Inflammatory macrophage (primary cell): ENCODE measurements at places on chromosomes 6 and 20.
A peak's percentile ranks its signal among the peaks of the same experiment; 100 is the strongest.

- no peak for DNase-seq
Measured at GRCh38 chr6:104799134-104799657, 60.5 kb downstream of the HACE1 start.

DNA sequence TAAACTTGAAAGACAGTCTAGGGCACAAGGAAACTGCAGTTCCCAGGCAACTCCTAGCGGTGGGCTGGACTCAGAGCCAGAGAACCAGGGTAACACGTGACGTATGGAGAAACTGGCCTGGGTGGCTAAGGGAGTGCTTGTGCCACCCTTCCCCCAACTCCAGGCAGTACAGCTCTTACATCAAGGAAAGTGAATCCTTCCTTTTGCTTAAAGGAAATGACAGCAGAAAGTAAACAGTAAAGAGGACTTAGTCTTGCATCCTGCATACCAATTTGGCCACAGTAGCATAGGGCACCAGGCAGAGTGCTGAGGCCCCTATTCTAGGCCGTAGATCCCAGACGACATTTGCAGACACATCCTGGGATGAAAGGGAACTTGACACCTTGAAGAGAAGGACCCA is 322.8 kb downstream of the CD109 start:
- no peak for DNase-seq

GRCh38 chr6:123986938-123987337 is 183.3 kb downstream of the NKAIN2 start:
- DNase-seq: no peak

DNA sequence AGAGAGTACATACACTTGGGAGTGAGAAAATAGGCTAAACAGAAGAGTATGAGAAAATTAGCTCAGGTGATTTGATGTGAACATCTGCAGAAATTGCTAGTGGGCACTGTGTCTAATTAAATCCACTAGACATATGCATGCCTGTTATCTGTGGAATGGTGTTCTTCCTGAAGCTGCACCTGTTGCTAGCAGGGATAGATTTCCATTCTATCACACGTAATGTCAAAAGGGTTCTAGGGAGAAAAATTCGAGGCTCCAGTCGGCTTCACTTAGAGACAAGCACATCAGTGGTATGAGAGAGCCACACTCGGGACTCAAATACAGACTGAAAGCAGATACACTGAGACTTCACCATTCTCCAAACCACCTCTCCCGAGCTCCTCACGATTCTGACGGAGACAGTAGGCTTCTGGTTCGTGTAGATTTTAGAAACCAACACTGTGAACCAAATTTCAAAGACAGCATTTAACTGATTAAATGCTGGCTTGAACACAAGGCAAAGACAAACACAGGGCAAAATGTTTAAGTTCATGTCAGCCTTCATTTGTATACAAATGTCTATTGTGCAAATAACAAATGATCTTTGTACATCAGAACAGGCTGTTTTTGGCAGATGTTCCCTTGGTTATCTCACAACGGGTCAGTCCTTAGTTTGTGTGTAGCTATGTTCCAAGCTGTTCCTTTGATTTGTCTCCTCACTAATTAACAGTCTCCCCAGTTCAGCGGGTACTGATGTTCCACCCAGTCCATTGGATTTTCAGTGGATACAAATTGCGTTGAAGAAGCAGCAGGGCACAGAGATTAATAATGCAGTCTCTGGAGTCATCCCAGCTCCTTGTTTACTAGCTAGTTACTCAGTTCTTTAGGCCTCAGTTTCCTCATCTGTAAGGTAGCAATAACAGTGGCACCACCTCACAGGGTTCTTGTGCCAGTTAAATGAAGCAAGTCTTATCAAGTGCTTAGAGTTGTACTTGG is 131.0 kb upstream of the IFNGR1 start:
- DNase-seq: no peak

DNA sequence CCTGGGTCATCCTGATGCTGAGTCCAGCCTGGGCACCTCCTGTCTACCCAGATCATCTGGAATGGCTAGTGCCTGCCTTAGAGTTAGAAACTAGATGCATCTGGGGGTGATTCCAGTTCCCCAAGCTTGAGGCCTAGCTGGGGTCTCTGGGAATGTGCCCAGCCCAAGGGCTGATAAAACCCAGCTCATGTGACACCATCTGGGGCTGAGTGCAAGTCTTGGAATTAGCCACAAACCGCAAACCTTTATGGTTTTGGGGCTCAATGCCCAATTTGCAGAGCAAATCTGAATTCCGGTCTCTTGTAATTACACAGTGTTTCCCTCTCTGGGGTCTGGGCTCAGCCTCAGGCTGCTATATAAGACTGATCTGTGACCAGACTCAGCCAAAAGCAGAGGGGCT is at the start of gene BPIFB4:
Gene BPIFB4 (plus strand): TSS at position 385 of the 400 bp plus-strand sequence. CDS start 1,884 bp downstream, outside the sequence.
- no peak for DNase-seq

GRCh38 chr6:129267028-129267427 is 384.1 kb downstream of the LAMA2 start:
- no peak for DNase-seq

DNA sequence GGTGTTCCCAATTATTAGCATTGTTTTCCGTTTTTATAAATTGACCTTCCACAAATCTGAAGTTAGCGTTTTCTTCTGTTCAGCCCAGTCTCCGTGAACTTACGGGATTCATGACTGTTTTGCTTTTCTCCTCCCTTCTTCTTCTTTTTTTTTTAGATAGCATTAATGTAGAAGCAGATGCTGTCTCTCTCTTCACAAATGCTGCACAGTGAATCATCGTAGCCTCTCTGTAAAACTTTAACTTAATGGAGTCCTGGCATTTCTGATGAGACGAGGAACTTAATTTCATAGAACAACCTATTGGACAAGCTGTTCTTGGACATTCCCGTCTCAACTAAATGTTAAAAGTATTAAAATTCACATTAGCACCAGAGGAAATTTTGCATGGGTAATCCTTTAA is 138.0 kb upstream of the EEF1E1 start:
- no peak for DNase-seq

DNA sequence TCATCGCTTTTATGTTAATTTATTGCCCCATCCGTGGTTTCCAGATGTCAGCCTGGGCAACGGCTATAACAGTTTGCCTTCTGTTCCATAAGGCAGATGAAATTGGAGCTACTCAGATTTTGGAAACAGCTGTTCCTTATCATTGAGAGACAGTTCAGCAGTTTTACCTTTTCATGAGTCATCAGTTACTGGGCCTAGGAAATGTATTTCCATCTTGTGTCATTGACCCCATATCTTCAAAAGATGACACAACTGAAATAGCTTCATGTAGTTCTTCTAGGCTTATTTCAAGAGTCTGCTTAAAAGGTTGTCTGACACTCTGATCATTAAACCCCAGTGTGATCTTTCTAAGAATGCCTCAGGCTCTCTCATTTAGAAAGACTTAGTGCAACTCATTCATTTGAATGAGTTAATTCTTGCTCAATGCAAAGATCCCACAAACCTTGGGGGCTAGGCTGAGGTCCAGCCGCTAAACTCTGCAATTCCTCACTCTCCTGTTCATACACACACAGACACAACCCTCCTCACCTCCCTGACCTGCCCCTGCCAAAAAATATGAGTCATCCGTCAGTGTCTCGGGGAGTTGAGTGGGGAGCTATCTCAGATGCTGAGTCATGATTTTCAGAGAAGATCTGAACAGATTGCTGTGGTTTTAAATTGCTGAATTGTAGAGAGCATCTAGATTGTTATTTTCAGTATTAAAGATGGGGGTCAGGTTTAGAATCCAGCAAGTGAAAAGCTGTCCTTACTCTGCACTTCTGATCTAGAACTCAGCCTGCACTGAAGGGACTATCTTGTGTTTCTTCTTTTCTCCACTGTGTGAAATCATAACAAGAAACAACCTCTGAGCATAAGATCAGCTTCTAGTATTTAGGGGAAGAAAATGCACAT is 61.8 kb downstream of the RPP40 start:
- peak; percentile 6 for DNase-seq

- DNase-seq: no peak
Measured at GRCh38 chr20:54029176-54029575, 41.2 kb downstream of the BCAS1 start.

GRCh38 chr6:100664274-100665040 is 199.7 kb upstream of the SIM1 start:
- DNase-seq: peak; percentile 9
